Germinal center (tissue), 1 donor: ENCODE measurements at places on chromosomes 12 and 14.

- no peak for DNase-seq
These were observed 18.5 kb upstream of the DUSP6 start for GRCh38 chr12:89370850-89371249.

GRCh38 chr14:40656311-40656710, 950.4 kb upstream of the LRFN5 start:
- no peak for DNase-seq

DNA sequence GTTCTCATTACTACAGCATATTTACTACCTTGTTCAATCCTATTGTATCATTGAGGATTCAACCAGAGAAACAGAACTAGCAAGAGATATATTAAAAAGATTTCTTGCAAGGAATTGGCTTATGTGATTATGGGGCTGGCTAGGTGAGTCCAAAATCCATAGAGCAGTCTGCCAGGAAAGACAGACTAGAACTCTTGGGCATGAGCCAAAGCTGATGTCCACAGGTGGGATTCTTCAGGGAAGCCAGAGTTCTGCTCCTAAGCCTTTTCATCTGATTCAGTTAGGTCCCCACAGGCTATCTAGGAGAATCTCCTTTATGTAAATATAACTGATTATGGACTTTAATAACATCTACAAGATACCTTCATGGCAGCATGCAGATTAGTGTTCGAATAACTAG, 26.0 kb downstream of the PELI2 start:
- no peak for DNase-seq

DNA sequence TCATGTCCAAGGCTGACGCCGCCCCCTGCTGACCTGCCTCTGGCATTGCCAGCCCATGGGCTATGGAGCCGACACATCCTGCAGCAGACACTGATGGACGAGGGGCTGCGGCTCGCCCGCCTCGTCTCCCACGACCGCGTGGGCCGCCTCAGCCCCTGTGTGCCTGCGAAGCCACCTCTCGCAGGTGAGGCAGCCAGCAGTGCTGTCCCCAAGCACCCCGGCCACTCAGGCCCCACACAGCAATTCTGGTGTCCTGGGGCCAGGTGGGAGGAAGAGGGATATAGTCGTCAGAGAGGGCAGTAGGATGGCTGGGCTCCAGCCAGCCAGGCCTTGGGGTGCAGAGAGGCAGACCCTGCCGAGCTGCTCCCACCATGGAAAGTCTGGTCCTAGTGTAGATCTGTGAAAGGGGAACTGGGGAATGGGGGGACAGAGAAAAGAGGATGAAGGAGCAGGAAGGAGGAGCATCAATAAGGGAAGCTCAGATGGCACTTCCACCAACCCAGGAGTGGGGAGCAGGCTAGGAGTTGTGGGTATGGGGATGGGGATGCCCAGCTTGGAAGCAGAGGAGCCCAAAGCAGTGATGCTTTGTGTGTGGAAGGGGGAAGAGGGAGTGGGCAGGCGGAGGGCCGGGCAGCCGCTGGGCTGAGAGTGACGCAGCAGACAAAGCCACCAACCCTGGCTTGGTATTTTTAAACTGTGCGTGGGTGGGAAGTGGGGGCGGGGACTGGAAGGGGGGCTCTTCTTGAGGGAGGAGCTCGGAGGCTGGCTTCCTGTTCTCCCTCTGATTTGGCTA, 4.7 kb downstream of the NAB2 start:
- DNase-seq: peak; percentile 85

DNA sequence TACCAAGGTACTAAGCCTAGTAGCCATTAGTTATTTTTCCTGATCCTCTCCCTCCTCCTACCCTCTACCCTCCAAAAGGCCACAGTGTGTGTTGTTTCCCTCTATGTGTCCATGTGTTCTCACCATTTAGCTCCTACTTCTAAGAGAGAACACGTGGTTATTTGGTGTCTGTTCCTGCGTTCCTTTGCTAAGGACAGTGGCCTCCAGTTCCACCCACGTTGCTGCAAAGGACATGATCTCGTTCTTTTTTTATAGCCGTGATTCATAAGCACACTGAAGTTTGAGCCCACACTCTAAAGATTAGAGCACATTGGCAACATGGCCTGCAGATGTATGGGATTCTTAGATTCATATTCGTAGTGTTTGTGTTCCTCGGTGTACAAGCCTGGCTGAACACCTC, 8.1 kb upstream of the STX2 start:
- DNase-seq: no peak
